Adrenal gland (tissue), 19 donors: ENCODE measurements at places on chromosomes 16 and 17.

GRCh38 chr16:46937536-46937935 lies 35.9 kb downstream of the DNAJA2 start:
- no peaks in the 10 kb centered on the region for H3K4me1 ChIP-seq
- DNase-seq, result no peak
- no peak overlapping the region for H3K27ac ChIP-seq

DNA sequence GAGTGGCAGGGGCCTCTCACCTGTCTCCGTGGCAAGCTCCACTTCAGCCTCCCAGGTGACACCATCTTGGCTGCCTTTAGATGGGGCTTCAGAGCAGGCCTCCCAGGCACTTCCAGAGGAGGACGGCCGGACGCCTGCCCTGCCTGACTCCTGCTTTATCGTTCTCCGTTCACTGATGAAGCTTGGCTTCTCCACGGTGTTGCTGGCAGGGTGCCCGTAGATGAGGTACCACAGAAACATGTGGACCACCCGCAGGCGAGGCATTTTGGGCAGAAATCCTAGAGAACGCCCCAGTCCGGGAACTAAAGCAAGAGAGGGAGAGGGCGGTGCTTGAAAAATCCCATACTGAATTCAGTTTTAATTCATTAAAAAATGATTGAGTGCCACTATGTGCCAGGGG lies 54.5 kb downstream of the GTF3C1 start:
- H3K4me3 ChIP-seq, result no peak overlapping the region
- H3K27ac ChIP-seq, result no peak overlapping the region
- no peaks in the 10 kb centered on the region for H3K27me3 ChIP-seq
- no peaks in the 10 kb centered on the region for H3K36me3 ChIP-seq
- DNase-seq, result no peak

GRCh38 chr16:56202036-56202435 lies 10.7 kb downstream of the GNAO1 start:
- H3K4me1 ChIP-seq, result no peaks in the 10 kb centered on the region
- no peak overlapping the region for H3K27ac ChIP-seq
- H3K36me3 ChIP-seq, result no peaks in the 10 kb centered on the region
- no peak overlapping the region for H3K4me3 ChIP-seq

DNA sequence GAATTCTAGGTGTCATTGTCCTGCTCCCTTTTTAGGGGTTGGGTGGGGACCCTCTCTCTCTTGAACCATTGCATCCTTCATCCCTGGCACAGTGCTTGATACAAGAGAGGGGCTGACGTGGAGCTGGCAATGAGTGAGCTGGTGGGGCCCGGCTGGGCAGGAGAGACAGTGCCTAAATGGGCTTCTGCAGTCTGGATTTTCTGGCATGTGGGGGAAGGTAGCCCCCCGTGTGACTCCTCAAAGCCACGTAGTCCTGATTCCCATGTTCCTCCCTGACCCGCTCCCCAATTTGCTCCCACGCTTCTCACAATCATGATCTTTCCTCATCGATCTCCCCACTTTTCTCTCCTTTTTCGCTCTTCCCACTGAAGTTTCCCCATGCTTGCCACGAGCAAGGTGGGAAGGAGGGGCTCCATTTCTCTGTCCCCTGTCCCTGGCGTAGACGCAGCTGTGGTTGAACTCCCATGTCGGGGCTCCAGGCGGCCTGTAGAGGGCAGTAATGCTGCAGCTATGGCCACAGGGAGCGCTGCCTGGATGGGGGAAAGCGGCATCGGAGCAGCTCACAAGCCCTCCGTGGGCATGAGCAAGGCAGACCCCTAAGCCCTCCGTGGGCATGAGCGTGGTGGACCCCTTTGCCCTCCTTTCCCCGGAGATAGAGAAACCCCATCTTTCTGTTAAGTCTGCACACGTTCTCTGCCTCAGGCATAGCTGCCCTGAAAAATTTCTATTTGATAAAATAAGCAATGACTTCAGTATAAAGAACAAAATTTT lies 47.5 kb downstream of the HAPSTR1 start:
- H3K36me3 ChIP-seq, result no peaks in the 10 kb centered on the region
- peaks cover 7% of the 10 kb centered on the region for H3K4me1 ChIP-seq
- no peaks in the 10 kb centered on the region for H3K27me3 ChIP-seq
- no peak overlapping the region for H3K27ac ChIP-seq
